ENCODE measurements at places on chromosomes 12 and 14. TPM values are rescaled to one million over a fixed set of nuclear protein-coding genes. Genes with fewer than 3 reads are reported as not detected.

CD4 gene
- 29.3 TPM for polyA plus RNA-seq

- no peak for DNase-seq
Measured at GRCh38 chr12:91327889-91328288, 145.3 kb upstream of the DCN start.

DNA sequence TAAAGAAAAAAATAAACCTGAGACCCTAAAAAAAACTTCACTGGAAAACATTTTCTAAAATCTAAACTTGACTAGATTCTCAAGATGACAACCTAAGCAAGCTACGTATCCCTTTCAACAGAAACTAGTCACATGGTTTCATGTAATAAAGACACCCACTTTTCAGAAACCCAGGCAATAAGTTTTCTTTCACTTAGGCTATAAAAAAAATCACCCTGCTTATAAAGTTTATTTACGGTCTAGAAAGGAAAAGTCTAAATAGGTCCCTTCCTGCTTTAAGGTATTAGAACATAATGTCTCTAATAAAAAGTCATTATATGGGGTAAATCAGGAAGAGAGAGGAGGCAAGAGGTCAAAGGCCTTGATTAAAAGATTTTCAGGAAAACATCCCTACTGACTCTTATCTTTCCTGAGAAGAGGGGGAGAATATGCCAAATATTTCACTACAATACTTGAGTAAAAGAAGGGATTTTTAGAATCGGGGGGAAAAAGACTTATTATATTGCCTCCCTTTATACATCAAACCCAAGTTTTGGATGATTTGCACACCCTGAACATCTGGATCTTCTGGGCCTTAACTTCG, 9.5 kb downstream of the CLIP1 start:
- DNase-seq, result no peak

- no peak for DNase-seq
Measured at GRCh38 chr12:116508145-116509121, 50.7 kb upstream of the MAP1LC3B2 start.

TEX52 gene
- polyA plus RNA-seq, result 0.34 TPM
